ENCODE measurements at places on chromosomes 7 and 10. TPM values are rescaled to one million over a fixed set of nuclear protein-coding genes. Genes with fewer than 3 reads are reported as not detected.

CUZD1 gene
- total RNA-seq = 1.6 TPM

AMPH gene
- not detected for total RNA-seq

TWNK gene
- total RNA-seq = 14.3 TPM

PNLIPRP3 gene
- not detected for total RNA-seq

OLAH gene
- total RNA-seq = 0.40 TPM

MYO3A gene
- total RNA-seq = not detected

GDF2 gene
- total RNA-seq = not detected

COMTD1 gene
- 27.2 TPM for total RNA-seq

CAV1 gene
- 168 TPM for total RNA-seq

SH2D4B gene
- not detected for total RNA-seq

H2BK1 gene
- total RNA-seq = not detected

RBP3 gene
- not detected for total RNA-seq

MARCHF5 gene
- 8.5 TPM for total RNA-seq

AKR1C4 gene
- total RNA-seq = not detected

FAM241B gene
- total RNA-seq = 4.9 TPM

SPDYE16 gene
- total RNA-seq = not detected

CFTR gene
- not detected for total RNA-seq

GBX1 gene
- not detected for total RNA-seq

NPY4R2 gene
- not detected for total RNA-seq

SPDYE1 gene
- total RNA-seq = not detected

ZNF277 gene
- total RNA-seq = 40.1 TPM

GNAI1 gene
- 26.4 TPM for total RNA-seq

TMEM72 gene
- total RNA-seq = not detected
